ENCODE measurements at places on chromosomes 16 and 17.

GRCh38 chr17:7207120-7208001, 12.3 kb downstream of the DLG4 start:
- DNase-seq: no peak

GRCh38 chr16:83579436-83579835, 228.3 kb upstream of the HSBP1 start:
- no peak for DNase-seq

- no peak for DNase-seq
Measured at GRCh38 chr17:4969047-4969550, 1.5 kb upstream of the SPAG7 start.

- DNase-seq: no peak
Measured at GRCh38 chr17:17659340-17659739, 21.9 kb upstream of the RAI1 start.

DNA sequence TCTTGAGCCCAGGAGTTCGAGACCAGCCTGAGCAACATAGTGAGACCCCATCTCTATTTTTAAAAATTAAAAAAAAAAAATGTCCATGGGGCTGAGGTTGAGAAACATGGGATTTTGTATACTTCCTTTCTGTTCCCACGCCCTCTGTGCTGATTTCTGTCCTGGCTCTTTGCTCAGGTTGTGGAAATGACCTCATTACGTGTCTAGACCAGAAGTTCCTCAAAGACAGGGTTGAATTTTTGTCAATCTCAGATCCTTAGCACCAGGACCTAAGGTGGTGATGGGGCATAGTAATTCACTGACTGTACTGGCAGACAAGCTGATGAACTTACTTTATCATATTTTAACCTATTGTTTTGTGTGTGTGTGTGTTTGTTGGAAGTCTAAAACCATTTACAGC, 11.2 kb upstream of the HNF1B start:
- DNase-seq: no peak

DNA sequence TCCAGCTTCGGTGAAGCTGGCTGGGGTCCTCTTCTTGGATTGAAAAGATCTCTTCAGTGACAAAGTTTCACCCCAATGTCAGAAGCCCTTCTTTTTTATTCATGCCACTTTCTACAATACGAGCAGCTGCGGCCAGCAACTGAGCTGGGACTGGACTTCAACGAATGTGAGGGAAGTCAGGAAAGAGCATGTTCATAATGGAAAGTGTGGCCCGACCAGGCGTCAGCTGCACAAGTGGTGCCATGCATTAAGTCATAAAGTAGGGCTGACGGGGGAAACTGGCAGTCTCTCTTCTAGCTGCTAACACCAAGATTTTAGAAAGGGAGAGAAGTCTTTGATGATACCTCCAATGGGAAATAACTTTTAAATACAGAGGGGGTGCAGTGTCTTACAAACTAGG, 192.6 kb downstream of the PARN start:
- no peak for DNase-seq

- no peak for DNase-seq
Measured at GRCh38 chr16:58842156-58842555, 108.0 kb upstream of the GOT2 start.

DNA sequence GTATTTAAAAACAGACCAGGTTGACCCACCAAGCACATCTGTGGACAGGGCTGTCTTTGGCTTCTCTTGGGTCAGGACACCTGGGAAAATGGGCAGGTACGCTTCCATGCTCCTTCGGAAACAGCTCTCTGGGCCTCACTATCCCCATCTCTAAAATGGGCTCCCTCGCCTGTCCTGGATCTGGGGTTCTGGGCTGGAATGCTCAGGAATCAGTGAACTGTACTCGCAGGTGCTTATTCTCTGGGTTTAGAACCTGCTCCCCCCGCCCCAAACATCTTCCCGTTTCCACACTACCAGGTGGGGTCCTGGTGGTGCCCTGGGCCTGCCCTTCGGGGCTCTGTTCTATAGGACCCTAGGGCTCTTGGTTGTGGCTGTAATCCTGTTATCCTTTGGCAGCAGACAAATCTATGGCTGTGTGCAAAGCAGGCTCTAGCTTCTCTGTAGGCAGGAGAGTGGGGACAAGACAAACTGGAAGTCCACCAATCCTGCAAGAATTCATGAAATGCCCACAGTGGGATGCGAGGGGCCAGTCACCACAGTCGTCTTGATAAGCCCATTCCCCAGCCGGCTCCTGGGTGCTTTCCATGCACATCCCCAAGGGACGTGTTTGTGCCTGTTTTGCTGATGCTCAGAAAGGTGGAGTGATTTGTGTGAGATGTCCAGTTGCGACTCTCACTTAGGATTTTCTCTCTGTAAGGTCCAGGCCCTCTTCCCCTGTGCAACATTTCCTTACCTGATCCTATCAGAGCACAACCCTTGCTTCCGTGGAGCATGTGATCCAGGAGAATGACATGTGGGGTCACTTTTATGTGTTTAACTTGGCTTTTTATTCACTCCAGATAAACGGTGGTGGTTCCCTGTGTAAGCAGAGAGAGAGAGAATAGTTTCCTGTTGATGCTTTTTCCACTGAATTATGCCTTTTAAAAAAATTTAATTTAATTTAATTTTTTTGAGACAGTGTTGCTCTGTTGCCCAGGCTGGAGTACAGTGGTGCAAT, 37.2 kb downstream of the HAPSTR1 start:
- no peak for DNase-seq

DNA sequence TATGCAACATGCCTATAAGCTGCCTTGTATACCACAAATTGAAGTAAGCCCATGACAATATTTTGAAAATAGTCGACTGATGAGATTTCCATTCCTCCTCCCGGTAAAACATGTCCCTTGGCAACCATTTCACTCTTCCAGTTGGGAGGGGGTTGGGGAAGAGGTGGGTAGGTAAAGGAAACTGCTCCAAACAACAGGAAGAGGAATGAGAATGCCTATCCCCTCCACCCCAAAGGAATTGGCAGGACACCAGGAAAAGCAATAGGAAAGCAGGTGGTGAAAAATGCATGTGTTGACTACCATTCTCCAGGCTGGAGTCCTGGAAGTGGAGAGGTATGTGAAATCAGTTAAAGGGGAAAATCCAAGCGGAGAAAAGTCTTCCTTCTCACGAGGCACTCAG, 455.9 kb upstream of the PSMD7 start:
- DNase-seq: no peak

DNA sequence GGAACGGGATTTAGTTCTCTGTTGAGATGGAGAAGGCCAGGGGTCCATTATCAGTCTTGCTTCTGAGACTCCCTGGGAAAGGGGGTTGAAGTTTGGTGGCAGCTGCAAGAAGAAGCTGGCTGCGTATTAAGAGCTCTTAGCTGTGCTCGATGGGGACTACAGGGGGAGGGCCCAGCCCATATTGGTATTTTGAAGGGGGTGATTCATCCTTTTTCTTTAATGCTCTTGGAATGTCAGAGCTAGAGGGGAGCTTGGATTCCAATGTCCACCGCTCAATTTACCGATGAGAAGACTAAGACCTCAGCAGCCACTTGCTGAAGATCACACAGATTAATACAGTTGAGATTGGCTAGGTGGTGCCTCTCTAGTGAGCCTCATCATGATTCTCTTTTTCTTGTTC, 5.0 kb downstream of the NOG start:
- DNase-seq: peak; percentile 77

GRCh38 chr16:79261944-79262552, 338.5 kb downstream of the MAF start:
- DNase-seq: no peak

DNA sequence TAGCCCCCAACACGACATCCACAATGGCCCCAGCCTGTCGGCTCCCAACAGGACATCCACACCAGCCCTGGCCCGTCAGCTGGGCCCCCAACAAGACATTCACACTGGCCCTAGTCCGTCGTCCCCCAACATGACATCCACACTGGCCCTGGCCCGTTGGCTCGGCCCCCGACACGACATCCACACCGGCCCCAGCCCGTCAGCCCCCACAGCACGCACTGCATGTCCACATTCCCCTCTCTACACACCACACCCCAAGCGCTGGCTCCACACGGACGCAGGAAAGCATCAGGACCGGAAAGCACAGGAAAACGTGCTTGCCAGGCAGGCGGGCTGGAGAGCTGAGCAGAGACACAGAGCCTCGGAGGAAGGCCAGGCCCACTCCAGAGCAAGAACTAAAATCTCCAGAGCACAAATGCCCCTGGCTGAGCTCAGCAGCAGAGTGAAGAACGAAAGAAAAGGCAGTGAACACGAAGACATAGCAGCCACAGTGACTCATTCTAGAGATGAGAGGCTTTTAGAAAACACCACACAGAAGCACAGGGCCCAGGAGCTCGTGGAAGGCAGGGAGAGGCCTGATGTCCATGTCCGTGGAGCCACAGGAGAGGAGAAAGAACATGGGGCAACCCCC, 50.6 kb downstream of the LMF1 start:
- no peak for DNase-seq

GRCh38 chr16:17590711-17591654, 120.2 kb upstream of the XYLT1 start:
- no peak for DNase-seq

DNA sequence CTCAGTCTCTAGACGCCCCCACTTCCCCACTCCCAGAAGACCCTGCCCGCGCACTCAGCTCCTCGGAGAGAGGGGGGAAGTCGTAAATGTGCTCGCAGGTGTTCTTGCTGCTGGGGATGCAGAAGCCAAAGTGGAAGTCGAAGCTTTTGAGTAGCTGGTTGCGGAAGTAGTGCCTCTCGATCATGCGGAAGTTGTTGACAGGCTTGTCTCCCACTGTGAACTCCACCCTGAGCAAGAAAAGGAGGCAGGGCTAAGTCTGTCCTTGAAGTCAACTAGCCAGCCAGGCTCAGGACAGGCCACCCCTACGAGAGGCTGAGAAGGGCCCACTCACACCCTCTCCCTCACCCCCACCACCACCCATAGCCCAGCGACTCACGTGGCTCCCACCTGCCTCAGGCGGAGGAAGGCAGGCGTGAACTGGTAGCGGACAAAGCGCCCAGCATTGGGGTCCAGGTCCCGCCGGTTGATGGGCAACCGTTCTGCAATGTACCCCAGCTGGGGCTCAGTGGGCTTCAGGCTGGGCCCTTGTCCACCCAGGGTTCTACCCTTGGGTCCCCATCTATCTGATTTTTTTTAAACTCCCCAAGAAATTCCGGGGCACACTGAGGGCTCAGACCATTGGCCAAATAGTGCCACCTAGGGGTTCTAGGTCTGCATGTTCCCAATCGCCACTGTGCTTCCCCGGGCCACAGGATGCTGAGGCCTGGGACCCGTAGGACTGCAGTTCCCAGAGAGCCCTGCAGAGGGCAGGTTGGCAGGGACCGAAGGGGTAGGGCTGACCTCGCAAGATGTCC, 4.6 kb downstream of the UNC119 start:
- DNase-seq: peak; percentile 26

GRCh38 chr17:7220593-7221277, 997 bp downstream of the ACADVL start:
- no peak for DNase-seq

- peak; percentile 40 for DNase-seq
Measured at GRCh38 chr16:19831678-19832077, 53.0 kb downstream of the GPRC5B start.

GRCh38 chr17:35097776-35098175, 21.9 kb downstream of the RAD51D start:
- DNase-seq: no peak

DNA sequence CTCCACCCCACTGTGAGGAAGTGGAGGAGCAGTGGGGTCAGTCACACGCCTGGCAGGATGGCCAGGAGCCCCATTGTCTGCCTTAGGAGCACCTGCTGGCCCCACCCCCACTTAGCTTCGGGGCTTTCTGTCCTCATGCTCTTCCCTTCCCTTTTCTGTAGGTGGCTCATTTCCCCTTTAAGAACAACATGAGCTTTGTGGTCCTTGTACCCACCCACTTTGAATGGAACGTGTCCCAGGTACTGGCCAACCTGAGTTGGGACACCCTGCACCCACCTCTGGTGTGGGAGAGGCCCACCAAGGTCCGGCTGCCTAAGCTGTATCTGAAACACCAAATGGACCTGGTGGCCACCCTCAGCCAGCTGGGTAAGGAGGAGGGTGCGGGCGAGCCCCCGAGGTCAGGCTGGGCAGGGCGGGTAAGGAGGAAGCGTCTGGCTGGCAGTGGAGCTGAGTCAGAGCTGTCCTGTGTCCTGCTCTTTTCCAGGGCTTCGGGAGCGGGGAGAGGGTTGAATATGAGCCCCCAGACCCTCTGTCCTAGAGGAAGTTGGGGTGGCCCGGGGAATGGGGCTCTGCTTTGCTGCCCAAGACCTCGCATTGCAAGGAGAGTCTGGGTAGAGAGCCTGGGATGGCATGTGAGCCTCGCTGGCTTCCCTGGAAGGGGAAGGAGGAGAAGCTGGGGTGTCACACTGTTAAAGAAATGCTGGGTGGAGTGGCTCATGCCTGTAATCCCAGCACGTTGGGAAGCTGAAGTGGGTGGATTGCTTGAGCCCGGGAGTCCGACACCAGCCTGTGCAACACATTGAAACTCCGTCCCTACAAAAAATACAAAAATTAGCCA, 9.2 kb upstream of the SERPINF1 start:
- no peak for DNase-seq

- no peak for DNase-seq
Measured at GRCh38 chr17:79536212-79536840, 74.5 kb downstream of the RBFOX3 start.

GRCh38 chr16:10933865-10934264, 8.4 kb downstream of the DEXI start:
- no peak for DNase-seq

GRCh38 chr17:27539152-27539551, 82.9 kb downstream of the KSR1 start:
- DNase-seq: no peak

GRCh38 chr17:19244781-19245180, 7.6 kb downstream of the EPN2 start:
- DNase-seq: no peak

DNA sequence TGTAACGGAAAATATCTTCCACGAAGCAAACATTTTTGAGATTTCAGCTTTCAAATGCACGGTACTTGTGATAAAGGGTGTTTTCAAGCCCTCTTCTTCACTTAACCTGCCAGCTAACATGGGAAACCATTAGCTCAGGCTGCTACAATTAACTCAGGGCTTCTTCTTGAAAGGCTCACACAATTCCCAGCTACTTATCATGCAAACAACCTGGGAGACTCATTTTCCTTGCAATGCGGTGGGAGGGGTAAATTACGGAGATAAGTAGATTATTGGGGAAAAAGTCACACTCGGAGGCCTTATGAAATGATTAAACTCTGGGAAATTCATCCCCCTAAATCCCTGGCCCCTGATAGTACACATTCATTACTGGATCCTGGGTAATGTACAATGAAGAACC, 266.4 kb downstream of the STX8 start:
- no peak for DNase-seq

Data from HS-27A (cell line).